Common myeloid progenitor, CD34-positive (primary cell): ENCODE measurements at places on chromosomes 11 and 22.

DNA sequence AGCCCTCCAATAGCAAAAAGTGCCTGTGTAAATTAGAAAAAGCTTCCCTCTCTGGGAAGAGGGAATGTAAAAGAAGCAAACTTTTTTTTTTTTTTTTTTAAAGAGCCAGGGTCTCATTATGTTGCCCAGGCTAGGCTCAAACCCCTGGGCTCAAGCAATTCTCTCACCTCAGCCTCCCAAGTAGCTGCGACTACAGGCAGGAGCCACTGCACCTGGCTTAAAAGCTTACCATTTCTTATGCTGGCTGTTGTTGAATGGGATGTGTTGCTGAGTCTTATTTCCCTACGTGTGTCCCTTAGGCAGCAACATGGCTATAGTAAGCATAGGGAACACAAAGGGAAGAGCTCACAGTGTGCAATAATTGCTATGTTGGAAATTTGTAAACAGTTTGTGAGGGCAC lies 225.5 kb upstream of the CCDC90B start:
- no peaks in the 10 kb centered on the region for H3K27me3 ChIP-seq
- H3K36me3 ChIP-seq = no peaks in the 10 kb centered on the region
- H3K4me3 ChIP-seq = no peak overlapping the region
- H3K4me1 ChIP-seq = no peaks in the 10 kb centered on the region

DNA sequence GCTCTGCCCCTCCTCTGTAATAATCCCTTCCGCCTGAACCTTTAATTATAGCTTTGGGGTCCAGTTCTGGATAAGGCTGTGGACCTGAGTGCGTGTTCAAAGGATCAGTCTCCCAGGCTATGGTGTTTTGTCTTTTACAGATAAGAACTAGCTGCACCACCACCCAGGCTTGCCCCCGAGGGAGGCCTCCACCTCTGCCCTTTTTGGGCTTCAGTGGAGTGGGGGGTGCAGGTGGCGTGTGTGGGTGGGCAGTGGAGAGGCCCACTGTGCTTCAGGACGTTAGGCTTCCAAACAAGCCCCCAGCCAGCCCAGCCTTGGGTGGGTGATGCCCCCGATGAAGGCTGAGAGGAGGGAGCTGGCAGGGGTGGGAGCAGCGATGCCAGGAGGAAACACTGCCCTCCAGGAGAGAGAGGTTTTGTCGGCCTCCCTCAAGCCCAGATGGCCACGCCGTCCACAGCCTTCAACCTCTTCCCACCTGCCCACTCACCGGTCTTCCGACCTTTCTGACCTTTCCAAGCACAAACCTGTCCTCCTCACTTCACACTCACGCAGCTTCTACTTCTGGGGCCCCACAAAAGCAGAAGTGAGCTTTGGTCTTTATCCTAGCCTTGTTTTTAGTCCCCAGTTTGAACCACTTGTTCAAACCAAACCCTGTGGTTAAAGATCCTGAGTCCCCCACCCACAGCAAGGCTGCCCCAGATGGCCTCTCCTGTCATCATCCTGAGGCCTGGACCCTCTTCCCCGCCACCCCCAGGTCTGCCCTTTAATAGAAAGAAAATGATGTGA lies 20.4 kb downstream of the PSMD13 start:
- no peak overlapping the region for H3K27ac ChIP-seq
- no peaks in the 10 kb centered on the region for H3K4me1 ChIP-seq
- peaks cover 10% of the 10 kb centered on the region for H3K36me3 ChIP-seq
- no peak overlapping the region for H3K4me3 ChIP-seq
- DNase-seq = no peak
- no peaks in the 10 kb centered on the region for H3K27me3 ChIP-seq

DNA sequence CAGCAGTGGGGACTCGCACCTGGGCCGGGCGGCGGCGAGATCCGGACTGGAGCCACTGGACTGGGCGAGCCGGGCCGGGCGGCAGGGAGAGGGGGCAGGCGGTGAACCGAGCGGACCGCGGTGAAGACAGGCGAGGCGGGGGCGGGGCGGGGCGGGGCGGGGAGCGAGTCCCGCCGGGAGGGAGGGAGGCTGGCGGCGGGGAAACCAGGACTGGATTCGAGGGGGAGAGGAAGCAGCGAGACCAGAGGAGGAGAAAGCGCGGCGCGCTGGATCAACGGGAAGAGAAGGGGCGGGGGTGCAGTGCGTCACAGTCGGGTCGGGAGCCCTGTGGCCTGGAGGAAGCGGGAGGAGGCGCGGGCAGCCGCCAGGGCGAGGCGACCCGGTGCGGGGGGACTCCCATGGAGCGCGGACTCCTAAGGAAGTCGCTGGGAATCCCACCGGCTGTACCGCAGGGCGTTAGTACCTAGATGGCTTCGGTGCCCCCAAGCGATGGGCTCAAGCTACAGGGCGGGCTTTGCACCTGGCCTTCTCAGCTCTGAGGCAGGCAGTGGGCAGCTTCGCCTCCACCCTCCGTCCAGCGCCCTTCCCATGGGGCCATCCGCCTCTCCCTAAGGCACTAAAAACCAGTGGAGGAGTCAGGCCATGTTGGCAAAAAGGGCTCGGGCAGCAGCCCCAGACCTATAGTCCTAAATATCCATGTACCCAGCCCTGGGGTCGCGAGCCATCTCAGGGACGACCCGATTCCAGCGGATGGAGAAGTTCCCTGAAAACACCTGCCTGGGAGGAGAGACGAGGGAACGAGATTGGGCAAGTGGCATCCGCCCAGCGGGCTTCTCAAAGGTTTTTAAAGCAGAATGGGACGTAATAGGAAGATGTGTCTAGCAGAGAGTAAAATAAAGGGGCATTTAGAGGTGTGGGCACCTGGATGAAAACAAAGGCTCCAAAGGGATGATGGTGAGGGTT lies at the start of gene TMEM121B:
TMEM121B (minus strand) TSS at position 128 of the 963 bp plus-strand sequence. CDS start 233 bp downstream, outside the sequence.
- peaks cover 48% of the 10 kb centered on the region for H3K27me3 ChIP-seq
- DNase-seq = peak; percentile 67
- H3K36me3 ChIP-seq = no peaks in the 10 kb centered on the region

GRCh38 chr11:64855596-64856304 lies 11.3 kb upstream of the CDC42BPG start:
- no peak overlapping the region for H3K4me3 ChIP-seq
- H3K27ac ChIP-seq = no peak overlapping the region
- H3K4me1 ChIP-seq = peaks cover 99% of the 10 kb centered on the region
- no peak for DNase-seq

- H3K27ac ChIP-seq = no peak overlapping the region
- no peak overlapping the region for H3K4me3 ChIP-seq
- no peaks in the 10 kb centered on the region for H3K27me3 ChIP-seq
- H3K36me3 ChIP-seq = no peaks in the 10 kb centered on the region
These were observed 177.3 kb downstream of the DBX1 start for GRCh38 chr11:19982774-19983495.

- H3K4me3 ChIP-seq = peak within 1 kb of the TSS; percentile 63
- H3K4me1 ChIP-seq = peaks cover 48% of the 10 kb centered on the region
- peak within 1 kb of the TSS; percentile 30 for H3K27ac ChIP-seq
- H3K27me3 ChIP-seq = peaks cover 38% of the 10 kb centered on the region
- peak; percentile 82 for DNase-seq
- peaks cover 4% of the 10 kb centered on the region for H3K36me3 ChIP-seq
These were observed at the start of gene ARHGEF12 for GRCh38 chr11:120335908-120336640. Gene ARHGEF12 (plus strand): TSS chr11:120336413. CDS start chr11:120337244, 831 bp downstream.

DNA sequence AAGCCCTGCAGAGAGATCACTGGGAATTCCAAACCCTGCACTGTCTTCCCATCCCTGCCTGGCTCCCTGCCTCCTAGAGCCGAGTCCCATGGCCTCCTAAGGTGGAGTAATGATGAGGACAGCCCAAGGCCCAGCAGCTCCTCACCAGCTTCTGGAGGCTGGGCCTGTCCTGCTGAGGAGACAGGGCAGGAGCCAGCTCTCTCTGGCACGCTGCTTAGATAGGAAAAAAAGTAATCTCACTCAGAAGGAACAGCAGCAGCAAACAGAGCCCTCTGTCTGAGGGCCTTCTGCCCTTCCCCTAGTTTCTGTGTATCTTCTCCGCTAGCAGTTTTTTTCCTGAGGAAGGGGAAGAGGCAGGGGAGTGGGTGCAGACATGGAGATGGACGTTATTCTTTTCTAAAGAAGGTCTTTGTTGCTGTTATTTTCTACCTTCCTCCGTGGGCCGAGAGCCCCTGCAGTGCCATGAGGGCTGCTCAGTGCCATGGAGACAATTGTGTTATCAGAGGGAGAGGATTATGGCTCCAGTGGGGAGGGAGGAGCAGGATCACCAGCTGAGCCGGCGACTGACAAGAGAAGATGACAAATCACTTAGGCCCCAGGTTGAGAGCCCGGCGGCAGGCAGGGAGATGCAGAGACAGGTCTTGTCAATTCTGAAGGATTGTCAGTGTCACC lies 315.3 kb downstream of the BUD13 start:
- no peak overlapping the region for H3K27ac ChIP-seq
- no peak overlapping the region for H3K4me3 ChIP-seq
- no peaks in the 10 kb centered on the region for H3K36me3 ChIP-seq
- no peak for DNase-seq
- H3K27me3 ChIP-seq = peaks cover under 1% of the 10 kb centered on the region
- no peaks in the 10 kb centered on the region for H3K4me1 ChIP-seq
